CD4-positive, alpha-beta T cell treated with Interleukin-15 for 4 hours (primary cell): ENCODE measurements at places on chromosomes 16 and 17.

DNA sequence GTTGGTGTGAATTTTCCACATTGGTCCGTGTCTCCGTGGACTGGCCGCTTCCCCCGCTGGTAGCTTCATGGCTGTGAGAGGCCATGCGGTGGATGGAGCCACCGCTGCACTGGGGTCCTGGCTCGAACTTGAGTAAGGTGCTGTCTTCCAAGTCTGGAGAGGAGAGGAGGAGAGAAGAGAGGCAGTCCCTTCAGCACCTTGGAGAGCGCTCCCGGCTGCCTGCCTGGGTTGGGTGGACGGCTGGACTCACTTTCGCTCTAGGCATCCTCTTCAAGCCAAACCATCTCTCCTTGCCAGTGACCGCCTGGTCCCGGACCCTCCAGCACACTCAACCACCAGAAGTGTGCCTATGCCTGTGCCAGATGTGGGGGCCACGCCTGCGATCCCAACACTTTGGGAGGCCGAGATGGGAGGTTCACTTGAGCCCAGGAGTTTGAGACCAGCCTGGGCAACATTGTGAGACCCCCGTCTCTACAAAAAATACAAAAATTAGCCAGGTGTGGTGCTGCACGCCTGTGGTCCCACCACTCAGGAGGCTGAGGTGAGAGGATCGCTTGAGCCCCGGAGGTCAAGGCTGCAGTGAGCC, 6.2 kb downstream of the JPH3 start:
- DNase-seq = no peak

DNA sequence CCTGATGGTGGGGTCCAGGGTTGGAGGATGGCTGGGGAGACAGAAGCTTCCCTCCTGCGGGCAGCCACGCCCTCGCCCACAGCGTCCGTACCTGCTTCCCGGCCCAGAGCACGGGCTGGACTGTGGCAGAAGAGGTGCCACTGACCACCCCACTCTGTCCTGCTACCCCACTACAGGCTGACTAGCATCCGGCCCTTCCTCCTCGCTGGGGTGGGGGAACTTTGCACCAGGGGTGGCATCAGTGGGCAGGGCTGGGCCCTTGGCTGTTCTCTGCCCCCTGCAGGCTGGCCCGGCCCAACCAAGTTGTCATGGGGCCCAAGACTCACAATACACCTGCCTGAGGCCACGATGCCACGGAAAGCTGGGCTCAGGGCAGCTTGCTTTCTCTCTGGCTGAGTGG, 73.0 kb downstream of the KLHDC4 start:
- no peak for DNase-seq

DNA sequence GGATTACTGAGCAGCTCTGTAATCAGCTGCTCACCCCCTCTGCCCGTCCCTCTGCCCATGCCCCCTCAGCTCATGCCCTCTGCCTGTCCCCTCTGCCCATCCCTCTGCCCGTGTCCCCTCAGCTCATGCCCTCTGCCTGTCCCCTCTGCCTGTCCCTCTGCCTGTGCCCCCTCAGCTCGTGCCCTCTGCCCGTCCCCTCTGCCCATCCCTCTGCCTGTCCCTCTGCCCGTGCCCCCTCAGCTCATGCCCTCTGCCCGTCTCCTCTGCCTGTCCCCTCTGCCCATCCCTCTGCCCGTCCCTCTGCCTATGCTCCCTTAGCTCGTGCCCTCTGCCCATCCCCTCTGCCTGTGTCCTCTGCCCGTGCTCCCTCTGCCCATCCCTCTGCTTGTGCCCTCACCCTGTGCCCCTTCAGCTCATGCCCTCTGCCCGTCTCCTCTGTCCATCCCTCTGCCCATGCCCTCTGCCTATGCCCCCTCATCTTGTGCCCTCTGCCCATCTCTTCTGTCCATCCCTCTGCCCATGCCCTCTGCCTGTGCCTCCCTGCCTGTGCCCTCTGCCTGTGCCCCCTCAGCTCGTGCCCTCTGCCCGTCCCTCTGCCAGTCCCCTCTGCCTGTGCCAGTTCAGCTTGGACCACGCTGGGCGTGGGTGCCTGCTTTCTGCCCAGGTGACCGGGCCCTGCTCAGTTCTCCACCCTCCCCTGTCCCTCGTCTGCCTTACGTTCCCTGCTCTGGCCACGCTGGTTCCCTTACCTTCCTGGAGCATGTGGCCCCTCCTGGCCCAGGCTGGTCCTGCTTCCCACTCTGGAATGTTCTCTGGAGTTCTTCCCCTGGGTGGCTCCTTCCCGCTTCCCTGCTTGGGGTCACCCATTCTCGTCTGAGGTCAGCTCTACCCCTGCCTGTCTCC, 97.6 kb downstream of the NPIPB11 start:
- DNase-seq = no peak

DNA sequence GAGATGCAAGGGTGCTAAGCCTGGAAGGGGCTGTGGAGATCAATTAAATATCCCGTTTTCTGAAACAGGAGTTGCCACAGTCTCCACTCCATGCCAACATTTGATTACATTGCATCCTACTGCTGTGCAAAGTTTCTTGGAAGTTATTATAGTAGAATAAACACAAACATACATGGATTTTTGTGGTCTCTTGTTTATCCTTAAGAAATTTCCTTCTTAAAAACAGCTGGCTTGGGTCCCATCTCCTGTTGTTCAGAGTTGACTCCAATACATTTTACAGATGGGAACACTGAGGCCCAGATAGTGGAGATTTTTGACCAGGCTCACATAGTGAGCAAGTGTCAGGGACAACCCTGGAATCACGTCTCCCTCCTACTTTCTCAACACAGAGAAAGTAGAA, 124.0 kb upstream of the ADAMTS18 start:
- no peak for DNase-seq

DNA sequence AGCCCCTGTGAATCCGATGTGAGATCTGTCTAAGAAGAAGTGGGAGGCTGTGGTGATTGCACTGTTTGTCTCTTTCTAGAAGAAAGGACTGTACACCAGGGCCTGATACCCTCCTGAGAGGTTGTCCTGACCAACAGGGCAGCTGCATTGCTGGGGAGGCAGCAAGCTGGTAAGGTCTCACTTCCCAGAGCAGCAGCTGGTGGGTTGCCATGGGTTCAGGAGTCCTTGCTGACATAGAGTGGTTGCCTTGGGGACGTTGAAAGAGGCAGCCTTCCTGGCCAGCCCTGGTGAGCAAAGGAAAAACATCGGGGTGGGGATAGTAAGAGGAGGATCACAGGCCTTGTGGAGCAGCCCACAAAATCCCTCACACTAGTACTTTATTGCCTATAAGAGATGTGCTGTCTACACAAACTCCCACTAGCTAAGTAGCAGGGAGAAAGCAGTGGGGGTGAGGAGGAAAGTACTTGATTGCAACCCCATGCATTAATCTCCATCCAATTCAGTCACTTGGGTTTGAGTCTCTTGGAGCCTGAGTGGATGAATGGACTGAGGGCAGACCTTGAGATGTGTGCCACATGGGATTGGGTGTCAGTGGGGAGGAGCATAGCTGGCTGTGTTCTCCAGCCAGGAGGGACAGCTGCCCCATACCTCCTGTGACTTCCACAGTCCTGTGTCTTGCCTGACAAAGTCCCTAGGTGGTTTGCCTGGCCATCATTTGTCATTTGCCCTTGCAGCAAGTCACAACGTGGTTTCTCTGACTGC, 143.8 kb upstream of the RPL38 start:
- no peak for DNase-seq

GRCh38 chr17:17836818-17837379, at the start of gene SREBF1:
SREBF1 (minus strand) TSS chr17:17836986; CDS start chr17:17836817, 169 bp downstream.
- DNase-seq = peak; percentile 50

GRCh38 chr16:7524419-7524818, 191.8 kb downstream of the RBFOX1 start:
- no peak for DNase-seq

DNA sequence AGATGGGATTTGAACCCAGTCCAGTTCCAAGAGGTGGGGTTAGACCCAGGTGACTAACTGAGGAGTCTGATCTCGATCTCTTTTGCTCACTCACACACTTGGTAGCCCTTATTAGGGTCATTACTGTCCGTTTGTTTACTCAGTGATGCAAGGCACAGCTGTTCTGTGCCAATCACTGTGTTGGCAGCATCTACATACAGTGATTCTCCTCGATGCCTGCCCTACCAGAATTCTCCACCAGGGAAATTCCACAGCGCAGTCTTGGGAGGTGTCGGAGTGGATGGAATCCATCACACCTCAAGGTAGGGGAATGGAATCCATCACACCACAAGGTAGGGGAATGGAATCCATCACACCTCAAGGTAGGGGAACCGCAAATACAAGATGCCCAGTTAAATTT, 279.6 kb downstream of the MAF start:
- no peak for DNase-seq

DNA sequence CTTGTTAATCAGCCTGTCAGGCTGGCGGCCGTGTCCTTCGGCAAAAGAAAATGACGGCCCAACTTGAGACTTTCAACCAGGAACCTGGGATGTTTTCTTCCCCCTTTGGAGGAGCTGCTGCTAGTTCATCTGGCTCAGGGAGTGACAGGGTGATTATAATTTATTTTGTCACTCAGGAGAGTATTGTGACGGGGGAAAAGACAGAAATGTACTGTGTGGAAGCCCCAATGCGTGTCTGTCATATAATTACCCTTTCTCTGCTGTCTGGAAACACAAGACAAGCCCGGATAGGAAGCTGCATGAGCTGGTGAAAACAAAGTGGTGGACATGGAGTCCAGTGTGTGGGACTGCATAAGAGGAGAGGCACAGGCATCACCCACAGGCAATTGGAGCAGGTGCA, 326.2 kb upstream of the HSBP1 start:
- no peak for DNase-seq

DNA sequence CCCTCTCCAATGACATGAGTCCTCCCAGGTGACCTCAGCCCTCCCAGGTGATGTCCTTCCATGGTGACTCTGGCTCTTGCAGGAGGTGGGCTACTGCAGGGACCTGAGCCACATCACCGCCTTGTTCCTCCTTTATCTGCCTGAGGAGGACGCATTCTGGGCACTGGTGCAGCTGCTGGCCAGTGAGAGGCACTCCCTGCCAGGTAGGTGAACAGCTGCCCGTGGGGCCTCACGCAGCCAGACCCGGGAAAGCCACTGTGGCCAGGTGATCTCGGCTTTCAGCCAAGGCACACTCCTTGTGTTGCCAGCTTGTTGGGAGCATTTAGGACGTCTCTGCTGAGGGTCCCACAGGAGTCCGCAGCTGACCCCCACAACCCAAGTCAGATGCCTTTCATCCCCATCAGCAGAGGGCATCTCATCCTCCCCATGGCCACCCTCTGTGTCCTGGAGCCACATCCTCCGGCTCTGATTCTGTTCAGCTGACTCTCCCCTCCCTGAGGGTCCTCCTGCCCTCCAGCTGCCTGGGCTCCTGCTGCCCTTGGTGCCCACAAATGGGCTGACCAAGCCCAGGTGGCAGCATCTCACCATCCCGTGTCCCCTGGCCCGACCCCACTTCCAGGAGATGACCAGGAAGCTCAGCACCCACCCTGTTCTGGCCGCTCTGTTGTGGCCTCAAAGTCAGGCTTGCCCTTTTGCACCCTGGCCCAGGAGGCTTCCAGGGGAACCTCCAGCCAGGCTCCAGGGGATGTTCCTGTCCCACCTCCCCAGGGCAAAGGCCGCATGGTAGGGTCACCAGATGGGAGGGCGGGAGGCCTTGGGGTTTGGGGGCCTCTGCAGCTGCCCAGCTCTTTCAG, 20.1 kb downstream of the USP6 start:
- no peak for DNase-seq

DNA sequence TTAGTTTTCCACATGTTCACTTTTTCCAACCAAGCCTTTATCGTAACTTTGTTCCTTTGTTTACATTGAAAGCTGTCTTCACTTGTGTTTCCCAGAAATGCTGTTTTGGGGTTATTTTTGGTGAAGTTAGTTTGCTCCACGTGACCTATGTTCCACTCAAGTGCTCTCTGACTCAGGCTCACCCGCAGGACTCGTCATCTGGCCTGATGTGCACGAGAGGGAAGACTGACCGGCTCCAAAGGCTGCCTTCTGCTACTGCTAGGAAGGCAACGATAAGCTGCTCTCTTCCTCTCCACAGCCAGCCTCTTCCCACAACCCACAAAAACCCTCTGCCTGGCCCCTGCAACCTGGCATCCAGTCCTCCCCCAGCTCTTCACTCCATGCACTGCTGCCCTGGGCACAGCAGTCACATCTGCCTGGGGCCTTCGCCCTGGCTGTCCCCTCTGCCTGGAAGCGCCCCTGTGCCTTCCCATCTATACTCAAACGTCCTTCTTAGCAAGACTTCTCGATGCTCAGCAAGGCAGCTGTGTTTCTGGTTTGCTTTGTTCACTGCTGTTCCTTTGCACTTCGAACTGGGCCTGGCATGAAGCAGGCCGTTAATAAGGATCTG, 28.0 kb downstream of the ZCCHC14 start:
- peak; percentile 22 for DNase-seq

DNA sequence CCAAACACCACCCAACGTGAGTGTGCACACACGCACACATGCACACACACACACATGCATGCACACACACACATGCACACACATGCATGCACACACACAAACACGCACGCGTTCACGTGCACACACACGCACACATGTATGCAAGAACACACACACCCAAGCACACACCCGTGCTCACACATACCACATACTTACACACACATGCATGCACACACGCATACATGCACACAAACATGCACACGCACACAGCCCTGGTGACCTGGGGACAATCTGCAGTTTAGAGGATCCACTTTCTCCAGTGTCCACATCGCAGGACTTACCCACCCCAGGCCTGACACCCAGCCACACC, 6.2 kb downstream of the USH1G start:
- DNase-seq = no peak

DNA sequence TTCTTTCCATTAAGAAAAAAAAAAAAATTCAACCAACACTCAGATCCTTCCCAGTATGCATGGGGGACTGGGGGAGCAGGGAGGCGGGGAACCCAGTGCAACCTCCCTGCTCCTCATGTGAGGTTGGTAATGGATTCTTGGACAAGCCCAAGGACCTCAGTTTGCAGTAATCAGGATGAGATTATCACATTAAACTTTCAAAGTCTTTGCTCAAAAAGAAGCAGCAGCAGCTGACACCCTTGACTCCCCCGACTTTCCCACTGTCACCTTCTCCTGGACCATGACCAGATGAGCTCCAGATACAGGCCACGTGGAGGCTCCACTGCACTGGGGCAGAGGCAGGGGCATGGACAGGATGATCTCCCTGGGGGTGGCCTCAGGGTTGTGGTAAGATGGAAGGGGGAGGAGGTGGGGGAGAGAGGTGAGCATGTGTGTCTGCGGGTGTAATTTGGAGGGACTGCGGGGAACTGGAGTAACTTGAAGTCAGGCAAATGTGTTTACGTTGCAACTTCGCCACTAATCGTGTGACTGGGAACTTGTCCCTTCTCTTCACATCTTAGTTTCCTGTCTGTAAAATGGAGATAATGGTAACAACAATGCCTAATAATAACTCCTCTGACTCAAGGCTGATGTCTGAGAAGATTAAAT, 19.8 kb downstream of the ZNF385C start:
- no peak for DNase-seq
